ENCODE measurements at places on chromosomes 6 and 20.

DNA sequence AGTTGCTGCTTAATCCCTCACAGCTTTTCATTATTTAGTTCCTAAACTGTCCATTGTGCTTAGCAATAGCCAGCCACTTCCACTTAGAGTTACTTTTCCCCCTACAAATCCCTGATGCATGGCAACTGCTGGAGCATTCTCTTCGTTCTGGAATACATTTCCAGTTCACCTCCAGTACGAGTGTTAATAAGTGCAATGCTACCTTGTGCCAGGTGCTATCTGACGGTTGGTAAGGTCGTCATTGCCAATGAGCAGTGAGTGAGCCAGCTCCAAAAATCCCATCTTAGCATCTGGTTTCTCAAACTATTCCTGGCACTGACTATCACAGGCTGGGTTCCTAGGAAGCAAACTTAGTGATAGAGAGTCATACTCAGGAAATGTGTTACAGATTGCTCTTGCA, 114.1 kb upstream of the ADGRF1 start:
- DNase-seq = no peak

- DNase-seq = no peak
Measured at GRCh38 chr6:111580826-111581505, 24.7 kb downstream of the TRAF3IP2 start.

DNA sequence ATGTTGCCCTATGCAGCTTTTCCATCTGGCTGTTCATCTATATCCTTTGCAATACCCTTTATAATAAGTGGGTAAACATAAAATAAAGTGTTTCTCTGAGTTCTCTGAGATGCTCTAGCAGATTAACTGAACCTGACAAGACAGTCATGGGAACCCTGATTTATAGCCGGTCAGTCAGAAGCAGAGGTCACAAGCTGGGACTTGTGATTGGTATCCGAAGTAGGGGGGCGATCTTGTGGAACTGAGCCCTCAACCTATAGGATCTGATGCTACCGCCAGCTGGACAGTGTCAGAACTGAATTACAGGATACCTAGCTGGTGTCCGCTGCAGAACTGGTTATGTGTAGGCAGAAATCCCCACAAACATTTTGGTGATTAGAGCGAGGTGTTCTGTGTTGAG, 39.0 kb downstream of the SLC17A5 start:
- no peak for DNase-seq

DNA sequence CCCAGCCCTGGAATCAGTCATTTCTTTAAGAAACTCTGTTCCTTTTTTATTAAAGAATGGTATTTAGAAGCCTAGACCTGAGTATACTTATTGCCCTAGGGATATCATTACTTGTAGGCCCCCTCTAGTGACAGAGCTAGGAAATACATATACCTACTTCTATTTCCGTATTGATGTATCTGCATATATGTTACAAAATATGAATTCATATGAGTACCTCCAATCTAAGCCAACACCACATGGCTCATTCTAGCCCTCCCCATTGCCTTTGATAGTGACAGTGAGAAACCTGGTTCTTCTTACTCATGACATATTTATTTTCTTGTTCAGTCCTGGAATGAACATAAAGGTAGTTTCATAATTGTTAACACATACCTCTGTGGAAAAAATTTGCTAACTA, 137.2 kb downstream of the FARS2 start:
- no peak for DNase-seq

- no peak for DNase-seq
Measured at GRCh38 chr20:4585104-4585753, 136.5 kb upstream of the PRND start.

GRCh38 chr20:40724566-40724965, 35.5 kb upstream of the MAFB start:
- DNase-seq = no peak

GRCh38 chr6:115843945-115844344, 216.7 kb downstream of the FRK start:
- no peak for DNase-seq

GRCh38 chr6:11722805-11723631, 55.6 kb downstream of the ADTRP start:
- no peak for DNase-seq

DNA sequence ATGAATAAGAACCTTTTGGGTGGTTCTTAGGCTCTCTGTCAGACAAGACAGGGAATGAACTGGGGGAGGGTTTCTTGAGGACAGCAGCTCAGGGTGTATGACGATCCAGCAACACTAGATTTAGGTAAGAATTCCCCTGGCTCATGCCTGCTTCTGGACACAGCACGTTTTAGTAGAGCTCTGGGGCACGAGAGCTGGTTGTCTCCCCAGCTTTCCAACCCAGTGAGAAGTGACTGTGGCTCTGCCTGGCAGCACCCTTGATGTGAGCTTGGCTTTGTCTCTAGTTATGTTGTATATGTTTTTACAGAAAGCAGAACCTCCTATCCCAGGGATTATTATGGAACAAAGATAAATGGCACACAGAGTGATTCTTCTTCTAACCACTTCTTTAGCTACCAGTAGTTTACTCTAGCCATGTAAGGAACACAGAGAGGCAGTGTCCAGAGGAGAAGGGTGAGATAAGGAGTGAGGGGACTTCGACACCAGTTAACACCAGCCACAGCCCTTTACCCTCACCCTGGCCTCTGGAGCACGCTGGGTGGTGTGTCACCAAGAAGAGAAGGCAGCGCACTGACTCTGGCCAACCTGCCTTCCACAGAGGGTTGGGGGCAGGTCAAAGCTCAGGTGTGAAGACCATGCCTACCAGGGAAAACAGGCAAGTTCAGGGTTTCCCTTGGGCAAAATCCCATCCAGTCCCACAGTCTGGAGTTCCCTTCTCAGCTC, 3.9 kb downstream of the APOBEC2 start:
- no peak for DNase-seq

GRCh38 chr6:4620284-4621151, 155.7 kb upstream of the CDYL start:
- DNase-seq = no peak

GRCh38 chr6:88683734-88684133, 279.7 kb downstream of the RNGTT start:
- no peak for DNase-seq

GRCh38 chr6:62357835-62358234, 71.8 kb upstream of the KHDRBS2 start:
- no peak for DNase-seq

GRCh38 chr20:13858439-13858838, 73.6 kb downstream of the NDUFAF5 start:
- no peak for DNase-seq

DNA sequence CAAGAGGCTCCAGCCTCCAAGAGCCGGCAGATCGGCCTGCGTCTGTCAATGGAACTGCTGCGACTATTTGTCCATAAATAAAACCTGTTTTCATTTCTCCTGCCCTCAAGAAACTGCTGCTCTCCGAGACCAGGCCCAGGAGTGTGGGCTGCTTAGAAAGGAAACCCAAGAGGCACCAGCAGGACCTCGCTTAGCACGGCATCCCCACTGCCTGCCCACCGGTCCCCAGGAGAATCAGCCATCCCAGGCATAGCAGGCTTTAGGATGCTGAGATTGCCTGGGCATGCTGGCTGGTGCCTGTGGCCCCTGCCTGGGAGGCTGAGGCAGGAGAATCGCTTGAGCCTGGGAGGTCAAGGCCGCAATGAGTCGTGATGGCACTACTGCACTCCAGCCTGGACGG, 17.6 kb downstream of the NTSR1 start:
- no peak for DNase-seq

GRCh38 chr6:44122801-44123200, 4.5 kb downstream of the MRPL14 start:
- no peak for DNase-seq

DNA sequence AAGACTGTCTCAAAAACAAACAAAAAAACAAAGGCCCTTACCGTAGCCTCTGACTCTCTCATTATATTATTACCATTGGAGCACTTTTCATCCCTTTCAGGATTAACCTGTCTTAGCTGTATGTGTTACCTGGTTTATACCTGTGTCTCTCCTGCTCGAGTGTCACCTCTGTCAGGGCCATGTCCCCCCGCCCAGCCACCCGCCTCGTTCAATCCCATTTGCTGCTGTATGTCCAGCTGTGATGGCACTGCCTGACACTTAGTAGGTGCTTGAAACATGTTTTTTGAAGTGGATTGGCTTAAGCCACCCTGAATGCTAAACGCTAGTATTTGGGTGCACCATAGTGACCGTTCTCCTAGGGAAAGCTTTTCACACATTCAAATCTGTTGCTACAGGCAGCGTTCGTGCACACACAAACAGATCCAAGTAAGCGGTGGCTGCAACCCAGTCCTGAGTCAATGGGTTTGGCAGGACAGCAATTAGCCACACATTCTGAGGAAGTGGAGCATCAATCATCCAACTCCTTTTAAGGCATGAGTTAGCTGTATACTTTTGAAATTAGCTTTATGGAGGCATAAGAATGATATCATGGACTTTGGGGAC, 98.9 kb upstream of the ZNF217 start:
- DNase-seq = no peak

GRCh38 chr6:109139109-109139508, 43.8 kb downstream of the CEP57L1 start:
- DNase-seq = no peak

- DNase-seq = no peak
Measured at GRCh38 chr6:53874964-53875363, 80.2 kb downstream of the LRRC1 start.

DNA sequence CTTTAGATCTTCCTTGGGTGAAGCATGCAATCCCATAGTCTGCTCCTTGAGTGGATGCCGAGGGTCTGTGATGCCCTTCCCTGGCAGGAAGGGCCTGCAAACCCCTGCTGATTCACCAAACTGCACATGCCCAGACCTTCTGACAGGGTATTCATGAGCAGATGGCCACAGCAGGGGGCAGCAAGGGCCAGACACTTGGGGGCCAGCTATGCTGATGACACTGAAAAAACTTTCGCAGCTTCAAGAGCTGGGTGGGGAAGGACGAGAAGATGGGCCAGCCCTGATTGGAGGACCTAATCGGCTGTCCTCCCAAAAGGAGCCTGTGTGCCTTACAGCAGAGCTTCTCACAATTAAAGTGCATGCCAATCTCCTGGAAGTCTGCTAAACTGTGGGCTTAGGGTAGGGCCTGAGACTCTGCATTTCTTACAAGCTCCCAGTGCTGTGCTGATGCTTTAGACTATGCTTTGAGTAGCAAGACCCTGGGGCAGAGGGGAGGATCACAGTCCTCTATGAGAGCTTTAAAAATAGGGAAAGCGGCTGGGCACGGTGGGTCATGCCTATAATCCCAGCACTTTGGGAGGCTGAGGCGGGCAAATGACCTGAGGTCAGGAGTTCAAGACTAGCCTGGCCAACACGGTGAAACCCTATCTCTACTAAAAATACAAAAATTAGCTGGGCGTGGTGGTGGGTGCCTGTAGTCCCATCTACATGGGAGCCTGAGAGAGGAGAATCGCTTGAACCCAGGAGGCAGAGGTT, 15.2 kb upstream of the GDAP1L1 start:
- DNase-seq = no peak

DNA sequence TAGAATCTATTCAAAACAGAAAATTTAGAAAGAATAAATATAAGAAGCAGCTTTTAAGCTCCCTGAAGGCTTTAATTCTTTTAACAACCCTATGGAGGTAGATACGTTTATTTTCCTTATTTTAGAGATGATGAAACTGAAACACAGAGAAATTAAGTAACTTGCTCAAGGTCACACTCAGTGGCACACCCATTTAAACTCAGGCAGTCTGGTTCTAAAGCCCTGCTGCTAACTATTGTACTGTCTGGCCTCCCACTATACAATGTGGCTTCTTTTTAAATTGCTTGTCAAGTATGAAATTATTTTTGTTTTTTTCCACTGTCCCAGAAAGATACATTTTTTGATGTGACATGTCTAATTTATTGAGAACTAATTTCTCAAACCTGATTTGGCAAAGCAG, 55.7 kb downstream of the FAM217A start:
- no peak for DNase-seq

DNA sequence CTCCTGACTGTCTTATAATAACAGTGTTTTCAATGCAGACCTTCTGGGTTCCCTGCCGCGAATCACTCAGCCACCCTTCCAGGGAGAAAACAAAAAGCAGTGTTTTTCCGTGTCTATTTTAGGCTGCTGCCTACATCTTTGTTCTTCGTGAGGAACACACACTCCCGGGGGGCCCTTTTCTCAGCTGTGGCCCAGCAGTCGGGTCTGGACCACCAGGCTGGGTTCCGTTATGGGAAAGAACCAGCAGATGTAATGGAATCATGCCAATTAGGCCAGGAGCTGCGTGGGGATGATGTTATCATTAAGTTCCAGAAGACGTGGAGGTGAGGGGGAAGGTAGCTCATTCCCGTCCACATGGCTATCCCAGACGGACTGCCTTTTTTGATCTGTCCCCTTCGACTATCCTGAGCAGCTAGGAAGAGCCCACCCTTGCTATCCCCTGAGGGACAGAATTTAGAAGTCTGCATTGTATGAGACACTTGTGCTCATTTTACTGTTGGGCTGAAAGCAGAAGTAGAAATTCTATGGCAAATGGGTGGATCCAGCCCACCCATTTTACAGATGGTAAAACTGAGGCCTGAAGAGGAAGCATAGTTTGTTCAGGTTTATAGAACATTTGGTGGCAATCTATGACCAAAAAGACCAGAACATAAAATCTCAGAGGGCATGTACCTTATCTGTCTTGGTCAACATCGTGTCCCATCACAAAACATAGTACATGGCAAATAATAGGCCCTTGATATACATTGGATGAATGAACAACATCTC, 54.5 kb downstream of the KCNB1 start:
- no peak for DNase-seq

DNA sequence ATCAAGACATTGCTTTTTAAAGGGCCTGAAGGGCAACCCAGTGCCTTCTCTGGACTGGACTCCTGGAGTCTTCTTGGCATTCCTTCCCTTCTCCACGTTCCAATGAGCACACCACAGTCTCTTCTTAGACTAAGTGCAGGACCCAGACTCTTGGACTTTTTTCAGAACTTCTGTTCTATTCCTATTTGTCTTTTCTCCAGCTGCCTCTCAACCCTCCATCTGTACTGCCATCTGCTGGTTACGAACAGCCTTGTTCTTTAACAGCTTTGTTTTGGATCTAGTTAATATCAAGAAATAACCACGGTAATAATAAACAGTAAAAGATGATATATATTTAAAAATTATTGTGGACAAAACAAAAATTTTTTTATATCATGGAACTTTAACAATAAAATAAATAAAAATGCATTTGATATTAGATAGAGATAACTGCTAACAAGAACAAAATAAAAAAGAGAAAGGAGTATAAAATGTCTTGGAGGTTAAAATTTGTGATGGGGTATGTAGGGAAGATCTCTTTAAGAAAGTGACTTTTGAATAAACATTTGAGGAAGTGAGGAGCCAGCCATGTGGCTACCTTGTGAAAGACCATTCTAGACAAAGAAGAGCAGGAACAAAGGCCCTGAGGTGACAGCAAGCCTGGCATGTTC, 105.1 kb upstream of the HCRTR2 start:
- DNase-seq = no peak

DNA sequence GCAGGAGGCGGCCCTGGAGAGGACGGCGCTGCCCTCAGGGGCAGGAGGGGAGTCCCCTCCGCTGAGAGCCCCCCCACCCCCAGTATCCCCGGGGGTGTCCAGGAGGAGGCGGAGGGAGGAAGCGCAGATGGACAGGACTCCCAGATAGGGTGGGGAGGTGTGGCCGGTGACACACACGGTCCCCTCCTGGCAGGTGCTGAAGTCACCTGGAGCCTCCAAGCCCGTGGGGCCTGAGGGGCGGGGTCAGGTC, 1.4 kb downstream of the STMN3 start:
- no peak for DNase-seq
